GM10248 (cell line): ENCODE measurements at places on chromosomes 1 and 21.

GRCh38 chr1:119046785-119047438, 58.8 kb upstream of the TBX15 start:
- DNase-seq = no peak

DNA sequence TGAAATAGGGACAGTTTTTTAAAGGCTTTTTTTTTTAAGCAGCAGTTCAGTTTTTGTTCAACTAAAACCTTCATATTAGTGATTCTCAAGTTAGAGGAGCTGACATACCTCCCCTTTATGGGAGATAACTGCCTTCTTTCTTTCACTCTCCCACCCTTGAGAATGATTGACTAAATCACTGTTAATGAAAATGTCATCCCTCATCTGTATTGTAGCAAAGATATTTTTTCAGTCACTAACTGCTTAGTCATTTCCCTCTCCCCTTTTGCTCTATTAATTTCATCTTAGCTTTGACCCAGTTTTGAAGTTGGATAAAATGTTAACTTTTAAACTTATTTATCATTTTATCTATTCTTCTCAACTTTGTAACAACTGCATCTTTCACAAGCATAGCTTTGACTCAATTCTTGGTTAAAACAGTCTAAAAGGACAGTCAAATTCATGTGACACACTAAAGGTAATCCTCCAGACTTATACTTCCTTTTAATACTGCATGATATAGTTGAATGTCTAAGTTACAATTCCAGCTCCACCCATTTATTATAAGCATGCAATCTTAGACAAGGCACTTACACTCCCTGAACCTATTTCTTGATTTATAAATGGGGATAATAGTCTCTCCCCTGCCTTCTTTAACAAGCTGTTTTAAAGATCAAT, 17.1 kb downstream of the CAPZA1 start:
- DNase-seq = peak; percentile 37

DNA sequence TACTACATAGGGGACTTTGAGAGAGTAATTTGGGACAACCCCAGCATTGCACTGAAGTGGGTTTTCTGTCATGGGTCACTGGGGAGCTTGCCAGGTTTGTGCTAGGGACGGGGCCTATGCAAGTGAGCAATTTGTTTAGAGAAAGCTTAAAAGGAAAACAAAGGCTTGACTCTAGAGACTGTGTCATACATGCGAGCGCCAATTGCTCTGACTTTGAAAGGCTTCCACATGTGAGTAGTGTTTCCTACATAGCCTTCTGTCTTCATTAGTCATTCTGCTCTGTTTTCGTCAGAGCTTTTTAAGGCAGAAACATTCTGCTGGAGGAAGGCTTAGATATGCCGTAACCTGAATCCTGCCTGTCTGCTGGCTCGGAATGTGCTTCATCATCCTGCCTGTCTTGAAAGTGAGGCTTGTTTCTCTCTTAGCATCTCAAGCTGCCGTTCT, 28.4 kb downstream of the TRIM45 start:
- DNase-seq = no peak

DNA sequence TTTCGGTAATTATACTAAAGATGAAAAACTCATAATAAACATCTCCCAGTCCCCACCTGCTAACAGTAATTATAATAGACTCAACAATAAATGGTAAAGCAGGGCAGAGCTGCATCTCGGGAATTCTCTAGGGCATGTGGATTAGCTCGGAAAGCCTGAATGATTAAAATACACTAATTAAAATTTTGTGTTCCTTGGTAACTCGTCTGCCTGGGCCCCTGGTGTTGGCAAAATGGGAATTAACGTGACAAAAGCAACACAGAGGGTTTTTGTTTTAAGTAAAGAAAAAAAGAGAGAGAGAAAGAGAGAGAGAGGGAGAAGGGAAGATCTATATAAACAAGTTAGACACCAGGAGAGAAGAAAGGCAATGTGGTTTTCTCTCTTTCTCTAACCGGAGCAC, 62.1 kb downstream of the CASZ1 start:
- DNase-seq = no peak

DNA sequence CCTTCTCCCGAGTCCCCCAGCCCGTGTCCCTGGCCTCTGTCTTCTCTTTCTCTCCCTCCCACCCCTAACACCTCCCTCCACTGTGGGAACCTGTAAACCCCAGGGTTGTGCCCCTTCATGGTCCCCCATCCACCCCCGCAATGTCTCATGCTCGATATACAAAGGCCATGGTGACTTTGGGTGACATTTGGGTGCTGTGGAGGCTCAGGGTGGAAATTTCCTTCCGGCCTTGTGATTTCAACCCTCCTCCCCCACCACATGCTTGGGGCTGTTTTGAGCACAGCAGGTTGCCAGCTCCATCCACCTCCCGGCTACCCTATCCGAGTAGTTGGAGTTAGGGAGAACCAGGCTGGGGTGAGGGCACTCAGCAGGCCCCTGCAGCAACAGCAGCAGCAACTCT, 25.7 kb upstream of the VPS13D start:
- peak; percentile 72 for DNase-seq

GRCh38 chr1:184745110-184745509, 9.5 kb downstream of the EDEM3 start:
- no peak for DNase-seq

- DNase-seq = no peak
These were observed 44.4 kb downstream of the COLGALT2 start for GRCh38 chr1:183993132-183993531.

- no peak for DNase-seq
These were observed 35.6 kb upstream of the ID3 start for GRCh38 chr1:23594927-23595353.

GRCh38 chr21:38499296-38499695, 1.0 kb upstream of the ERG start:
- no peak for DNase-seq

DNA sequence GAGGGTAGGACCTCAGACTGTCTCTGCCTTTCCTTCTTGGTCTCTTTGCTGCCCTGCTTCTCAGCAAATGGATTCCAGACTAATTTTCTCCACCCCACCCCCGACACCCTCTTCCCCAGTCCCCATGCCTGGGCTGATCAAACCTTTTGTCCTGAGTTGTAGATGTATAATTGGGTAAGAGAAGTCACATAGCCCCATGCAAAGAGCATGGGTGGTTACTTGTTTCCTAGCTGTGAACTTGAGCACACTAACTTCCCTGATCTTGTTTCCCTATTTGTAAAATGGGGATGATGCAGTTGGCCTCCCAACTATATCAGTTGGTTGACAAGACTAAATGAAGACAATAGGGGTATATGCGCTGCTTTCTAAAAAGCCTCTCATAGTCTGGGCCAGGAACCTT, 9.2 kb downstream of the PADI6 start:
- DNase-seq = no peak

DNA sequence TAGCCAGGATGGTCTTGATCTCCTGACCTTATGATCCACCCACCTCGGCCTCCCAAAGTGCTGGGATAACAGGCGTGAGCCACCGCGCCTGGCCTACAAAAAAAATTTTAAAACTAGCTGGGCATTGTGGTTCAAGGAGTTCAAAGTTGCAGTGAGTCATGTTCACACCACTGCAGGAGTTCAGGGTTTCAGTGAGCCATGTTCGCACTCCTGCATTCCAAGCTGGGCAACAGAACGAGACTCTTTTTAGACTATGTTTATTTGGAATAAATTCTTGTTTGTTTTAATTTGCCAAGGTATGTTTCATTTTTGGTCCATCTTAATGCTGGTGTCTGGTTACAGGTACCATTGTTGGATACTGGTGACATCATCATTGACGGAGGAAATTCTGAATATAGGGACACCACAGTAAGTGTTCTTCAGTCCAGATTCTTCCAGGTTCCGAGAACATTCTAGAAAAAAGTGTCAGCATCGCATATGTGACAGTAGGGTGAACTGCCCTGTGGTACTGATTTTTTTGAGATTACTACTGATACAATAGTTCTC, 3.9 kb downstream of the PGD start:
- no peak for DNase-seq

DNA sequence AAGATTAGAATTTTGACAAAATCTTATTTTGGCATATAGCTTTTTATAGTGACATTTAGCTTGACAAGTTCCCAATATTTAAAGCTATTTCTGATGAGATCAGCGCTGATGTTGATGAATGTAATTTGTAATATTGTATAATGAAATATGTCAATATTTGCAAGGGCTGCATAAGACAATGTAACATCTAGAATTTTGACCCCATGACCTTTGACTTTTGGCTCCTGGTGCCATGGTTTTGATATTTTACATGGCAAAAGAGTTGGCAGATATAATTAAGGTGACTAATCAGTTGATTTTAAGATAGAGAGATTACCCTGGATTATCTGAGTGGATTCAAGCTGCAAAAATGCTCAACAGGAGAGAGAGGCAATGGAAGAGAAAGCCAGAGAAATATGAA, 63.9 kb downstream of the DUSP10 start:
- DNase-seq = no peak

GRCh38 chr1:20987831-20988825, 188.6 kb downstream of the EIF4G3 start:
- no peak for DNase-seq

DNA sequence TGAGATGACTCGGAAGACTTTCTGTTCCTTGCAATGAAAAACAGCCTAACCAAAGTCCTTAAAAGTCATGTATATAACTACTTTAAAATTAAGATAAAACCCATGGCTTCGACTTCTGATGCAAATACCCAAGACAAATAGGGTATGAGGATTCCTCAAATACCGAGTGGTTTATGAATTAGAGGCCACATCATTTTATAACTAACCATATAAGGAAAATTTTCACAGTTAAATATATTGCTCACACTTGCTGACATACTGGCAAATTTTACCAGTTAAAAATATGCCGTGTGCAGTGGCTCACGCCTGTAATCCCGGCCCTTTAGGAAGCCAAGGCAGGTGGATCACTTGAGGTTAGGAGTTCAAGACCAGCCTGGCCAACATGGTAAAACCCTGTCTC, 5.4 kb downstream of the RERE start:
- no peak for DNase-seq

DNA sequence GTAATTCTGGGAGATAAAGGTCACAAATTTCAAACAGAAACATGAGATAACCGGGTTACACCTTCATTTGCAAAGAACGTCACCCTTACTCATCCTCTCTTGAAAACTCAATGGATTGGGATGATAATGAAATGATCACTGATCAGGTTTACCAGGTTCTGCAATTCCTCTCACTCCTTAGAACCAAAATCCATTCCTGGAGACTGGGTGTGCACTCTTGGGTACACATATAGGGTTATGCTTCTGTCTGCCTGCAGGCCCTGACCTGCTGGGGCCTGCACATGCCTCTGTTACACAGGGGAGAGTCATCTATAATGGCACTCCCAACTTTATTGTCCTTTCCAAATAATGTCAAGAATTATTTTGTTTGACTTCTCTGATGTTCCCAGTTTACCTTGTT, 8.3 kb downstream of the SUSD4 start:
- DNase-seq = no peak

DNA sequence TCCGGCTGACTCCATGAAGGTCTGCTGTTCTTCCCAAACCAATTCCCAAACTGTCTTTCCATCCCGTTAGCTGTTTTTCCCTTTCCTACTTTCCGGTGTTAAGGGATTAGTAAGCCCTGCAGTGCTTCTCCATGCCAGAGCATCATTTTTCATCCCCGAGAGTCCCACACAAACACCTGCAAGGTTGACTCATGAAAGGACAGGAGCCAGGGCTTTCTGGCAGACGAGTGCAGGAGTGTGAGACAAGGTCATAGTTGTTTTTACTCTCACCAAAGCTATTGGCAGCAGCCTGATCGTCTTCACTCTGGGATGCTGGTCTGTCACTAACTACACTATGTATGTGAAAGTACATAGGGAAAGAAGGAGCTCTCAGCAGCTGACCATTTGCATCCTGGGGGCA, 10.2 kb upstream of the BECN2 start:
- DNase-seq = no peak

- DNase-seq = no peak
These were observed 41.3 kb downstream of the COQ8A start for GRCh38 chr1:226981386-226981817.

DNA sequence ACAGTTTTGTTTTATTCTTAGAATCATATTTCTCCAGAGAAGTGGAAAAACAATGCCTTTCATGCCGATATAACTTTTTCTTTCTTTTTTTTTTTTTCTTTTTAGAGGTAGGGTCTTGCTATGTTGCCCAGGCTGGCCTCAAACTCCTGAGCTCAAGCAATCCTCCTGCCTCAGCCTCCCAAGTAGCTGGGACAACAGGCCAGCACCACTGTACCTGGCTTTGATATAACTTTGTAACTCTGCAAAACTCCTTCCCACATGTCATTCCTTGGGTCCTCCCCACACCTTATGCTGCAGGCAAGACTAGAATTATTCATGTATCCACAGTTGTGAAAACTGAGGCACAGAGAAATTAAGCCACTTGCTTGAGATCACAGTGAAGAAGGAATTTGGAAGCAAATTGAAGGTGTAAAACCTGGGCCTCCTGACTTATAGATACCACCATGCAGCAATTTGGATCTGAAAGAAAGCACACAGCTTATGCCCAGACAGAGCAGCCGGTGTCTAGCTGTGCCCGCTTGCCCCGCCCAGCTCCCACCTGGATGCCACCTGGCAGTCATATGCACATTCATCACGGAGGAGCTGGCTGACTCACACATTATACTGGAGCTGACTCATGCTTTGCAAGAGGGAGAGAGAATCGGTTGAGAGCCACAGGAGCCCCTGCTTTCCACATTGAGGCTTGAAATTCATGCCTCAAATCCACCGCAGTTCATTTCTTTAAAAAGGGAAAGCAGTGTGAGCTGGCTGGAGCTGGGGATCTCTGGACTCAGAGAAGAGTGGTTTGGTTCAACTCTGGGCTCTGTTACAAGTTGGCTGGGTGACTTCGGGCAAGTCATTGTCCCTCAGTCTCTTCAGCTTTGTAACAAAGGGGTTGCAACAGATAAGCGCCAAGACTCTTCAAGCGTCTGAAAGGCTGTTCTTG, 8.3 kb upstream of the SLC2A1 start:
- no peak for DNase-seq

DNA sequence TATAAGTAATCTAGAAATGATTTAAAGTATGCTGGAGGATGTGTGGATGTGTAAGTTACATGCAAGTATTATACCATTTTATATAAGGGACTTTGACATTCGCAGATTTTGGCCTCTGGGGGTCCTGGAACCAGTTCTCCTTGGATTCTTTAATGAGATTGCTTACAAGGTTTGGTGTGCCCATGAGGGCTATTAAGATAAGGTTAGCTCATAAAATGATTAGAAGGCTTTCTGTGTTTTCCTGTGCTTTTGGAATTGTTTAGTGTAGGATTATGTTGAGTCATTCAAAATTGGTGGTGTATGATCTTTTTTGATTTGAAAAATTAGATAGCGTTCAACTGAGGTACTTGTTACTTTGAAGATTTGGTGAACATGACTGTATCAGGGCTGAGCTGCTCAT, 5.6 kb downstream of the USP25 start:
- DNase-seq = no peak
